ENCODE measurements at places on chromosomes 12 and 14. TPM values are rescaled to one million over a fixed set of nuclear protein-coding genes. Genes with fewer than 3 reads are reported as not detected.

CELA1 gene
- total RNA-seq: not detected

ORAI1 gene
- total RNA-seq: 15.1 TPM

OASL gene
- total RNA-seq: 0.45 TPM

ARG2 gene
- 77.8 TPM for total RNA-seq

AQP5 gene
- total RNA-seq: 2.0 TPM

GRCh38 chr12:16833376-16834015 is 227.5 kb upstream of the LMO3 start:
- DNase-seq: no peak
- H3K27ac ChIP-seq: no peak overlapping the region
- no peak overlapping the region for H3K4me3 ChIP-seq
- H3K36me3 ChIP-seq: no peaks in the 10 kb centered on the region

GRCh38 chr12:49470986-49471385 is 67.8 kb upstream of the KCNH3 start:
- no peak for DNase-seq
- H3K4me3 ChIP-seq: no peak overlapping the region
- no peak overlapping the region for H3K27ac ChIP-seq
- H3K4me1 ChIP-seq: no peaks in the 10 kb centered on the region

DNA sequence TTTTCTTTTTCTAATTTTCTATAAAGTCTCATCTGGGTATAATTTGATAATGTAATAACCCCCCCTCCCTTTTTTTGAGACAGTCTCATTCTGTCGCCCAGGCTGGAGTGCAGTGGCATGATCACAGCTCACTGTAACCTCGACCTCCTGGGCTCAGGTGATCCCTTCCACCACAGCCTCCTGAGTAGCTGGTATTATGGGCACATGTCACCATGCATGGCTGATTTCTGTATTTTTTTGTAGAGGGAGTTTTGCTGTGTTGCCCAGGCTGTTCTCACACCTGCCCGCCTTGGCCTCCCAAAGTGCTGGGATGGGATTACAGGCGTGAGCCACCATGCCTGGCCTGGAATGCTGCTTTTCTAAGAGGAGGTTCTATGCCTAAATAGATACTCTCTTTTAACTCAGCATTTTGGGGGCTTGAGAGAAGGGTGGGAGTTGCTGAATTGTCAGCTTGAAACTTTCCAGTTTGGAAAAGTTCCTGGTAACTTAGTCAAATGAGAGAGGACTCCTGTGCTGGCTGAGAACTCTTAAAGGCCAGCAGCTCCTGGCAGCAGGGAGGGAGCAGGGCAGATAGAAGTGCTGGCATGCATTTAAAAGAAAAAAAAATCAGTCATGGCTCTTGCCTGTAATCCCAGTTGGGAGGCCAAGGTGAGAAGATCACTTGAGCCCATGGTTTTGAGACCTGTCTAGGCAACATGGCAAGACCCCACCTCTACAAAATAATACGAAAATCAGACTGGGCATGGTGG is 13.0 kb downstream of the NUDT4 start:
- H3K36me3 ChIP-seq: peaks cover 6% of the 10 kb centered on the region
- peak overlapping the region; percentile 73 for H3K27ac ChIP-seq
- H3K4me3 ChIP-seq: no peak overlapping the region

DNA sequence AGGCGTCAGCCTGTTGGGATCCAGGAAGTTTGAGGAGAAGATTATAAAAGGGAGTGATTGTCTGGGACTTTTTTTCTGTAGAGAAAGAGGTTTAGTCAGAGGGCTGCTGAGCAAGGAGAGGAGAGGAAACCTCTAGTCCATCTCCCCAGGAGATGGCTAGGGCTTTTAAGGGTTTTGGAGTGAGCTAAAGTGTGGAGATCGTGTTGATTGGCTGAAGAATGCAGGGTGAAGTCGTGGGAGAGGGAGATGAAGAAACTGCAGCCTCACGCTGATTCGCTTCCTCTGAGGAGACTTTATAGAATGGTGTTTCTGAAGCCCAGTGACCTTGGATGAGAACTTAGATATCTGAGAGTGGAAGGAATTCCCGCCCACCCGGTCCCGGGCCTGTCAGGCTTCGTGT is 193.7 kb upstream of the PWP1 start:
- no peak for DNase-seq
- H3K36me3 ChIP-seq: no peaks in the 10 kb centered on the region
- no peaks in the 10 kb centered on the region for H3K27me3 ChIP-seq
- peaks cover 32% of the 10 kb centered on the region for H3K4me1 ChIP-seq
- H3K27ac ChIP-seq: peak overlapping the region; percentile 63

DNA sequence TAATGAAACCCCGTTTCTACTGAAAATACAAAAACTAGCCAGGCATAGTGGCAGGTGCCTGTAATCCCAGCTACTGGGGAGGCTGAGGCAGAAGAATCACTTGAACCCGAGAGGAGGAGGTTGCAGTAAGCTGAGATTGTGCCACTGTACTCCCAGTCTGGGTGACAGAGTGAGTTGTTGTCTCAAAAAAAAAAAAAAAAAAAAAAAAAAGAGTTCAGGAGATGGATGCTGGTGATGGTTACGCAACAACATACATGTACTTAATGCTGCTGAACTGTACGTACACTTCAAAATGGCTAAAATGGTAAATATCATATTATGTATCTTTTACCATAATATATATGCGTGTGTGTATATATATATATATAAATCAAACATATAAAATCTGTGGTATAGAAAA is 29.0 kb downstream of the ACTN1 start:
- DNase-seq: no peak
- no peaks in the 10 kb centered on the region for H3K36me3 ChIP-seq
- H3K27me3 ChIP-seq: no peaks in the 10 kb centered on the region
- peaks cover 60% of the 10 kb centered on the region for H3K4me1 ChIP-seq
- no peak overlapping the region for H3K4me3 ChIP-seq

DNA sequence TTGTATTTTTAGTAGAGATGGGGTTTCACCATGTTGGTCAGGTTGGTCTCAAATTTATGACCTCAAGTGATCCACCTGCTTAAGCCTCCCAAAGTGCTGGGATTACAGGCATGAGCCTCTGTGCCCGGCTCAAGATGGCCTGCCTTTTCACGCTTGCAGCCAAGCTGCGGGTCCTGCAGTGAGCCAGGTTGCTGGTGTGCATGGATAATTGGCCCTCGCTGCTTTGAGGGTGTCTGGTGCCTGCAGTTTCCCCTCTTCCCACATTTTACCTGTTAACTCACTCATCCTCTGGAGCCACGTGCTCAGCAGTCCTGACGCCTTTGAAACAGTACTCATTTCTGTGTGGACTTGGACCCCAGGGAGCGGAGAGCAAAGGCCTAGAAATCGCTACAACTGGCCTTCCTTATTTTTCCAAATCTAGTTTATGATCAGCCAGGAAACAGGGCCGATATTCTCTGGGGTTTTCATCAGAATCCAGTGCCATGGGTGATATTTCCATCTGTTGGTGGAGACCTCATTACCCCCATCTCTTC is 42.2 kb downstream of the TPCN1 start:
- H3K4me1 ChIP-seq: peaks cover 42% of the 10 kb centered on the region
- H3K36me3 ChIP-seq: peaks cover 24% of the 10 kb centered on the region
- no peak for DNase-seq
- H3K27ac ChIP-seq: no peak overlapping the region
- no peaks in the 10 kb centered on the region for H3K27me3 ChIP-seq

DNA sequence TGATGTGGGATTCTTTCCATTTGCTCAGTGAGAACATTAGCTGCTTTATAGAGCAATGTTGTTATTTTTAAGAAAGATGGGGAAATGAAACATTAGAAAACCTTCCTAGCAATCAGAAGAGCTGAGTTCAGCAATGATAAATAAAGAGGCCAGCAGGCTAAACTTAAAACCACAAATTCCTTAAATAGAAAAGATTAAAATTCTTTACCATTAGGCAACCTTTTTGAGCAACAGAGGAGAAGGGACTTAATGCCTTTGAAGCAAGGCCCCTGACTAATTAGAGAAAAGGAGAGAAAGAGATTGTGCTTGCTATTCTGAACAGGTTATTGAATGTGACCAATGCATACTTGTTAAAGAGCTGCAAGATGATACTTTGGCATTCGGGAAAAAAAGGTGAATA is 160.8 kb upstream of the LMO3 start:
- no peaks in the 10 kb centered on the region for H3K27me3 ChIP-seq
- no peaks in the 10 kb centered on the region for H3K4me1 ChIP-seq
- no peaks in the 10 kb centered on the region for H3K36me3 ChIP-seq
- no peak overlapping the region for H3K4me3 ChIP-seq
- no peak for DNase-seq

DNA sequence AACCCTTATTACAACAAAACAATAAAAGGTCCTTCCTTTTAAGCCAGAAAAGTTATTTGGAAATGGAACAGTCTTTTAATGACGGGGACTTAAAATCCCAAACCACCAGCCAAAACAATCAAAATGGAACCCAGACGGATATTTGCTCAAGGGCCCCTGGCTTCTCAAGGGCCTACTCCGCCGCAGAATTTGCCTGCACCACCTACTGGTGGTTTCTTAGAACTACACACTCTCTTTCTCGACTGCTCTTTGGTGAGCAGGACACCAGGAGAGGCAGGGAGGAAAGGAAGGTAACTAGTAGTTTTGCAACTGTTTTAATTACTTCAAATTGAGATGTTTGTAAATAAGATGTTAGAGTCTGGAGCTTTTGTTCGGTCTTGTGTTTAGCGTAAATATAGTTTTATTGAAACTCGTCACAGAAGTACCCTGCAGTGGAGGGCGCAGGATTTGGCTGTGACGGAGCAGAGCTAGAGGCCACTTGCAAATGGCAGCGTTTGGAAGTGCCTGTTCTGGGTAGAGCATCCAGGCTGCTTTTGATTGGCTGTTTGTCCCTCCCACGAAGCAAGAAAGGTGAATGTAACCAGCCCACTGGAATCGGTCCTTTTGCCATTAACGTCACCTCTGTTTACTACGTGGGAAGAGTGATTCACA is 238.5 kb downstream of the CACNA1C start:
- peaks cover 8% of the 10 kb centered on the region for H3K4me1 ChIP-seq
- DNase-seq: no peak
- no peak overlapping the region for H3K27ac ChIP-seq
- no peaks in the 10 kb centered on the region for H3K27me3 ChIP-seq
- no peak overlapping the region for H3K4me3 ChIP-seq
- no peaks in the 10 kb centered on the region for H3K36me3 ChIP-seq

DNA sequence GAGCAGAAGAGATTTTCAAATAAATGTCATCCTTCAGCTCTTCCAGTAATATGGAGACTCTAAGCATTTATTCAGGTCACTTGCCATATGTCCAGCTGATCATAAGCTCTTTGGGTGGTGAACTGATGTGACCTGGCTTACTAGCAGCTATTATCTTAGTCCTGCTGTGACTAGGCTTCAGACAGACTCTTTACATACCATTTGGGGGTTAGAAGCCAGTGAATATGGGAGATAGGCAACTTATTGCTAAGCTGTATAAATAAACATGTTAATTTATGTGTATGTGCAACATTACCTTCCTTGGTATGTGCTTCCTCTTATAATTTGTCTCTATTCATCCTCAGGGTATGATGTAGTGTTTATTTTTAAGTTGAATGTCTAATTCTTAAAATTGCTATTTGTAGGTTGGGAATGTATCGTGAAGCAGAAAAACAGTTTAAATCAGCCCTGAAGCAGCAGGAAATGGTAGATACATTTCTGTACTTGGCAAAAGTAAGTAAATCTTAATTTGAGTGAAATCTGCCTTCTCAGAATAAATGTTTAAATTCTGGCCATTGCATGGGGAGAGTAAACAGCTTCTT is 32.4 kb downstream of the TTC8 start:
- peaks cover 8% of the 10 kb centered on the region for H3K4me1 ChIP-seq
- DNase-seq: no peak
- no peaks in the 10 kb centered on the region for H3K27me3 ChIP-seq
- H3K27ac ChIP-seq: no peak overlapping the region
- H3K4me3 ChIP-seq: no peak overlapping the region
- peaks cover 9% of the 10 kb centered on the region for H3K36me3 ChIP-seq

GRCh38 chr12:79063258-79063657 is 198.7 kb downstream of the SYT1 start:
- no peak for DNase-seq
- no peak overlapping the region for H3K4me3 ChIP-seq
- H3K27ac ChIP-seq: no peak overlapping the region
- no peaks in the 10 kb centered on the region for H3K36me3 ChIP-seq
- H3K27me3 ChIP-seq: no peaks in the 10 kb centered on the region
- H3K4me1 ChIP-seq: no peaks in the 10 kb centered on the region

- H3K27ac ChIP-seq: no peak overlapping the region
- no peaks in the 10 kb centered on the region for H3K27me3 ChIP-seq
- no peak overlapping the region for H3K4me3 ChIP-seq
- no peaks in the 10 kb centered on the region for H3K36me3 ChIP-seq
- no peak for DNase-seq
- no peaks in the 10 kb centered on the region for H3K4me1 ChIP-seq
These were observed 39.3 kb downstream of the NINJ2 start for GRCh38 chr12:623865-624372.

DNA sequence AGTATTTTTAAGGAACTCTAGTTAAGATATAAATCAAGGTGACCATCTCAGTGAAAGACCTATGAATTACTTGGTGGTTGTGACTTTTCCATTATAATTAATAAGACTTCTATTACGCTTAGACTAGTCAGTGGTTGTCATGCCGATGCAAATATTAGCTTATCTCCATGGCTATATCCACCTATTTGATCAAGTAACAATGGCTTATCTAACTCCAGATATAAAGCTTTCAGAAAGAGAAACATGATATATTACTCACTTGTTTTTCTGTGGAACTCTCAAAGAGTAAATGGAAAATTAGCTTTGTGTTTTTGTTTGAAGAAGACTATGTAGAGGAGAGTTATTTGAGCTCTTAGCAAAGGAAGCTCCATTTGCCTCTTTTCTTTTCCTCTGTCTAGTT is 323.8 kb upstream of the DCN start:
- no peak overlapping the region for H3K27ac ChIP-seq
- no peak overlapping the region for H3K4me3 ChIP-seq

GRCh38 chr14:31300883-31301282 is 93.3 kb upstream of the HECTD1 start:
- peaks cover 12% of the 10 kb centered on the region for H3K4me1 ChIP-seq
- no peak overlapping the region for H3K4me3 ChIP-seq
- DNase-seq: no peak

- no peak for DNase-seq
- no peak overlapping the region for H3K4me3 ChIP-seq
- no peaks in the 10 kb centered on the region for H3K36me3 ChIP-seq
These were observed 4.4 kb upstream of the BTBD7 start for GRCh38 chr14:93337143-93337753.

GRCh38 chr14:55448141-55448614 is 7.8 kb upstream of the TBPL2 start:
- no peaks in the 10 kb centered on the region for H3K27me3 ChIP-seq
- DNase-seq: peak; percentile 44
- H3K4me1 ChIP-seq: peaks cover 43% of the 10 kb centered on the region

DNA sequence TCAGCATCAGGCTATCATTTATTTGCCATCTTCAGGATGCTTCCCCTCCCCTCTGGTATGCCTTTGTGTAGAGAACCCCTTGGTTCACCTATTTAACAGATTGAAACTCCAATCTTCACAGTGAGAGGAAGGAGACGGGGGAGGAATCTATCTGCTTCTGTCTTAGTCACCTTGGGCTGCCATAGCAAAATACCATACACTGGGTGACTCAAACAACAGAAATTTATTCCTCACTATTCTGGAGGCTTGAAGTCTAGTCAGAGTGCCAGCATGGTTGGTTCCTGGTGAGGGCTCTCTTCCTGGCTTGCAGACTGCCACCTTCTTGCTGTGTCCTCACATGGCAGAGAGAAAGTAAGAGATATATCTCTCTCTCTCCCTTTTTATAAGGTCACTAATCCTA is 13.5 kb upstream of the EML1 start:
- no peak overlapping the region for H3K27ac ChIP-seq
- no peaks in the 10 kb centered on the region for H3K4me1 ChIP-seq
- H3K4me3 ChIP-seq: no peak overlapping the region
- H3K27me3 ChIP-seq: no peaks in the 10 kb centered on the region
- no peak for DNase-seq
- no peaks in the 10 kb centered on the region for H3K36me3 ChIP-seq
